Neural progenitor cell (in vitro differentiated cells): ENCODE measurements at places on chromosomes 5 and 9. TPM values are rescaled to one million over a fixed set of nuclear protein-coding genes. Genes with fewer than 3 reads are reported as not detected.

DNA sequence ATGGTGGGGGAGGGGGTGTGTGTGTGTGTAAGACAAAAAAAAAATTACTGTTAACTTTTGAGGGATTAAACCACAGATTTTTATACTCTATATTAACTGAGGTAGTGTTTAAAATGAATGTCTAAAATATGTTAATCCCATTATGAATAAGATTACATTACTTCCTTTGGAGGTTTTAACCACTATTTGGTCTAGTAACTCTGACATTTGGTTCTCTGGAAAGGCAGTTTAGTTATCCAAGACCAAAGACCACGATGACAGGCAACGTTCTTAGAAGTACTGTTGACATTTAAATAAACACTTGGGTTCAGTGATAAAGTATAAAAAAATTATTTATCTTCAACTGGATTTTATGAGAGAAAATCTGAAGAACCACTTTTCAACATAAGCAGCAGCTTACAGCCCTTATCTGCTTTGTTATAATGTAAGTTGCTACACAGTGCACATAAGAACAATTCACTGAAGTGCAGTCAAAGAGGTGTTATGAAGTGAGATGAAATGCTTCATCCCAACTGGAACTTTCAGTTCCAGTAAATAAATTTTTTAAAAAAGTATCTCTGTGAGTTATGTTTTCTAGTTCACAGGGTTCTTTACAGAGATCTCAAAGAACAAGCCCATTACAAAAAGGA lies 94.5 kb downstream of the OSMR start:
- no peak overlapping the region for H3K4me3 ChIP-seq
- no peak for DNase-seq
- no peak overlapping the region for H3K27ac ChIP-seq

GRCh38 chr5:149011084-149011483 lies 51.8 kb downstream of the SH3TC2 start:
- H3K27ac ChIP-seq, result no peak overlapping the region
- no peaks in the 10 kb centered on the region for H3K36me3 ChIP-seq
- H3K27me3 ChIP-seq, result no peaks in the 10 kb centered on the region
- no peak for DNase-seq
- no peak overlapping the region for H3K4me3 ChIP-seq
- no peaks in the 10 kb centered on the region for H3K4me1 ChIP-seq

DNA sequence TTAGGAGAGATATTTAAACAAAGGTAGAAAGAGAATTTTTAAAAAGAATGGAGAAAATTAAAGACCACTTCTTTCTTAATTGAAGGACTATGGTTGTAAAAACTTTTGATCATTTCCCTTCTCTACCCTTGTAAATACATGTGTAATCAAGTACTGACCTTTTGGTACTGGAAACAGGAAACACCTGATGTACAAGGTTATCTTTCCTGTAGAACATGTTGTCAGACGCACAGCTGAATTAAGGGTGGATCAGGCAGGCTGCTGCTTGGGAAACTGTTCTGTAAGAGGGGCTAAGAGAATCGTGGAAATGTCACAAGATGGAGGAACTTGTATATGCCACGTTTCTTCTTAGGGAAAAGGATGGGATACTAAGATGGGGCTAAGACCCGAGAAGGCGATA lies 341.6 kb downstream of the ZNF608 start:
- no peaks in the 10 kb centered on the region for H3K27me3 ChIP-seq
- no peaks in the 10 kb centered on the region for H3K36me3 ChIP-seq
- H3K27ac ChIP-seq, result no peak overlapping the region
- H3K4me1 ChIP-seq, result peaks cover 32% of the 10 kb centered on the region

DNA sequence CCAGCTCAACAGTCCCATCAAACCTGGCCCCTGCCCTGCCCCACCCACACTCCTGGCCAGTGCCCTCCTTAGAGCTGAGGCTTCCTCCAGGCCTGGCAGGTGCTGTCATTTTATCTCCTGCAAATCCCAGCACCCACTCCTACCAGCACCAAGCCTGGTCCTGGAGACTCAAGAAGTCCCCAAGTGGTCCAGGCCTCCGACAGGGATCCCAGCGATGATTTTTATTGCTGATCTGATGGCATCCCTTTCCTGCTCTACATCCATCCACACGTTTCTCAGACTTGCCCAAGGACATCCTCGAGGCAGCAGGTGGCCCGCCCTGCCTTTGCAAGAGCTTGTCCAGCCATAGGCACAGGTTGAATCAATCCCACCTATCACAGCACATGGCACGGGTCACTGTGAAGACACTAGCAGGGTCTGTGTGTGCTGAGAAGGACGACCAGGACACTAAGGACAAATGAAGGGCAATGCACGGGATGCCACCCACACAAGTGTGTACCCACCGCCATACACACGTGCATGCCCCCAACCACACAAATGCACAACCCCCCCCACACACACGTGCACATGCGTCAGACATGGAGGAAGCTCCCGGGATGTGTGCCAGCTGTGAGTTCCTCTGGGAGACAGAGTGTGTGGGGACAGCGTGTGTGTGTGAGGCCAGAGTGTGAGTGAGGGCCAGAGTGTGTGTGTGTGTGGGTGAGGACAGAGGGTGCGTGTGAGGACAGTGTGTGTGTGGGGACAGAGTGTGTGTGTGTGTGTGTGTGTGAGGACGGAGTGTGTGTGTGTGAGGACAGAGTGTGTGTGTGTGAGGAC lies 62.4 kb upstream of the UBAC1 start:
- H3K4me1 ChIP-seq, result peaks cover 7% of the 10 kb centered on the region
- H3K27me3 ChIP-seq, result no peaks in the 10 kb centered on the region
- H3K4me3 ChIP-seq, result no peak overlapping the region
- H3K27ac ChIP-seq, result no peak overlapping the region

Gene PCDHGC5
- 0.43 and 1.3 TPM in 2 replicates for total RNA-seq

Gene PDE8B
- 1.2 and 4.3 TPM in 2 replicates for total RNA-seq

DNA sequence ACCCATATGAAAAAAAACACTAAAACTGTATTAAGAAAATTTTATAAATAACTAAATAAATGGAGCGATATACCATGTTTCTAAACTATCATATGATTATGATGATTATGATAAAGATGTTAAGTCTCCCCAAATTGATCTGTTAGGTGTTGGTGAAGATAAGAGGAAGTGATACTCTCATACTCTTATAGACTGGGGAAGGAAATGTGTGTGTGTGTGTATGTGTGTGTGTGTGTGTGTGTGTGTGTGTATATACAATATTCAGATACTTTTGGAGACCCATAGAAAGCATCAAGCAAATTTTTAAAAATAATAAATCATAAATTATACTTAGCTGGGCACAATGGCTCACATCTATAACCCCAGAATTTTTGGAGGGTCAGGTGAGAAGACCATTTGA lies 62.9 kb downstream of the TMEM232 start:
- no peaks in the 10 kb centered on the region for H3K27me3 ChIP-seq
- no peak overlapping the region for H3K4me3 ChIP-seq
- peaks cover 15% of the 10 kb centered on the region for H3K4me1 ChIP-seq
- H3K27ac ChIP-seq, result no peak overlapping the region
- H3K36me3 ChIP-seq, result no peaks in the 10 kb centered on the region
- no peak for DNase-seq

DNA sequence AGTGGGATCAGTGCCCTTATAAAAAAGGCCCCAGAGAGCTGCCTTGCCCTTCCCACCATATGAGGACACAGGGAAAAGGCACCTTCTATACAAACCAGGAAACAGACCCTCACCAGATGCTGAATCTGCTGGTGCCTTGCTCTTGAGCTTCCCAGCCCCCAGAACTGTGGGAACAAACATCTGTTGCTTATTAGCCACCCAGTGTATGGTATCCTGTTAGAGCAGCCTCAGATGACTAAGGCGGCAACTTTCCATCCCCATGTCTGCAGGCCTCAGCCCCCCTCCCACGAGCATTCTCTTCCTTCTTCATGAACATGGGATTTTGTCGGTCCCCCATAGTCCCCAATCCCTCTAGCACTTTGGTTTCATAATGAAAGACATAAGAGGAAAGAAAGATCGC lies 202.5 kb upstream of the GAS1 start:
- H3K36me3 ChIP-seq, result no peaks in the 10 kb centered on the region
- peaks cover 46% of the 10 kb centered on the region for H3K27me3 ChIP-seq
- no peak overlapping the region for H3K4me3 ChIP-seq
- no peak overlapping the region for H3K27ac ChIP-seq

GRCh38 chr5:113660706-113661250 lies 147.3 kb downstream of the YTHDC2 start:
- no peak overlapping the region for H3K4me3 ChIP-seq
- no peaks in the 10 kb centered on the region for H3K27me3 ChIP-seq
- no peaks in the 10 kb centered on the region for H3K36me3 ChIP-seq
- DNase-seq, result no peak
- H3K27ac ChIP-seq, result no peak overlapping the region

- peaks cover 20% of the 10 kb centered on the region for H3K4me1 ChIP-seq
- no peaks in the 10 kb centered on the region for H3K36me3 ChIP-seq
- H3K27ac ChIP-seq, result no peak overlapping the region
Observed at GRCh38 chr5:20572614-20573013, 584.6 kb upstream of the CDH18 start.

- no peak overlapping the region for H3K27ac ChIP-seq
- H3K4me3 ChIP-seq, result no peak overlapping the region
- no peaks in the 10 kb centered on the region for H3K27me3 ChIP-seq
- no peaks in the 10 kb centered on the region for H3K36me3 ChIP-seq
- H3K4me1 ChIP-seq, result no peaks in the 10 kb centered on the region
Observed at GRCh38 chr9:96587338-96588315, 32.0 kb downstream of the CDC14B start.

Gene SLC6A7
- not detected in 2 replicates for total RNA-seq

- H3K27ac ChIP-seq, result no peak overlapping the region
- no peaks in the 10 kb centered on the region for H3K36me3 ChIP-seq
- no peak for DNase-seq
- H3K4me1 ChIP-seq, result peaks cover 24% of the 10 kb centered on the region
- H3K4me3 ChIP-seq, result no peak overlapping the region
Observed at GRCh38 chr5:137737349-137738131, 1.7 kb upstream of the KLHL3 start.

GRCh38 chr5:35926389-35927051 lies 11.9 kb downstream of the CAPSL start:
- no peak overlapping the region for H3K27ac ChIP-seq
- H3K36me3 ChIP-seq, result no peaks in the 10 kb centered on the region

Gene SLC1A3
- total RNA-seq, result 6.7 and 8.5 TPM in 2 replicates

DNA sequence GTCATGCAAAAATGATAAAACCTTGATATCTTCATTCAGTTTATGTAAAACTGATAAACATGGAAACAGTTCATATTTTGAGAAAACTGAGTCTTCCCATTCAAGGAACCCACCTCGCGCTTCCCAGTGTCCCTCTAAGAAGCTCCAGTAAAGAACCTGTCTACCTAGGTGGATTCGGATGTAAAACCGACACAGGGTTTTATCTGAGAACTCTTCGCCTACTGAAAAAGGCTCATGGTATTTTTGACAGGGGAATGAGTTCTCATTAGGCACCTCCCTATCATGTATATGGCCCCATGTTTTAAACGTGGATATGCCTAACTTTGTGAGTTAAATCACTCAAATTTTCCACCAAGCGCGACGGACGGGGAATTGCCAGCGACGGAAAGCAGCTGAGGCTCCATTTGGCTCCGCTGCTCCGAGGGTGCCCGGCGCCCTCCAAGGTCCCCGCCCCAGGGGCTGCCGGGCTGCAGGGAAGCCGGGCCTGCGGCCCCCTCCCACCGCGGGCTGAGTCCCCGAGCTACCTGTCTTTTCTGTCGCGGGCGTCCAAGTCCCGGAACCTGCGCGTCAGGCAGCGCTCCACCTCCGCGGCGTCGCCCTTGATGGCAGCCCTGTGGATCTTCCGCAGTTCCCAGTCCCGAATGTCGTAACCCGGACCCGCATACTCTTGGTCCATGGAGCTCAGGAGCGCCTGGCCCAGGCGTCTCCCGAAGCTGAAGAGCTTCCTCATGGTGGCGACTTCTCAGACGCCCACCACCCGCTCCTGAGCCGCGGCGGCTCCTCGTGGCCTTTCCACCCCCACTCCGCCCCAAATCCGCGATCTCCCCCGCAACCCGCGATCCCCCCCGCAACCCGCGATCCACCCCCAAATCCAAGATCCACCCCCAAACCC lies 594 bp downstream of the ANKRD18A start:
- H3K4me3 ChIP-seq, result peak overlapping the region; percentile 77
- H3K27ac ChIP-seq, result no peak overlapping the region
- H3K4me1 ChIP-seq, result peaks cover 12% of the 10 kb centered on the region
- peaks cover 50% of the 10 kb centered on the region for H3K27me3 ChIP-seq
- DNase-seq, result peak; percentile 52

Gene WNK2
- 6.2 and 16.7 TPM in 2 replicates for total RNA-seq

DNA sequence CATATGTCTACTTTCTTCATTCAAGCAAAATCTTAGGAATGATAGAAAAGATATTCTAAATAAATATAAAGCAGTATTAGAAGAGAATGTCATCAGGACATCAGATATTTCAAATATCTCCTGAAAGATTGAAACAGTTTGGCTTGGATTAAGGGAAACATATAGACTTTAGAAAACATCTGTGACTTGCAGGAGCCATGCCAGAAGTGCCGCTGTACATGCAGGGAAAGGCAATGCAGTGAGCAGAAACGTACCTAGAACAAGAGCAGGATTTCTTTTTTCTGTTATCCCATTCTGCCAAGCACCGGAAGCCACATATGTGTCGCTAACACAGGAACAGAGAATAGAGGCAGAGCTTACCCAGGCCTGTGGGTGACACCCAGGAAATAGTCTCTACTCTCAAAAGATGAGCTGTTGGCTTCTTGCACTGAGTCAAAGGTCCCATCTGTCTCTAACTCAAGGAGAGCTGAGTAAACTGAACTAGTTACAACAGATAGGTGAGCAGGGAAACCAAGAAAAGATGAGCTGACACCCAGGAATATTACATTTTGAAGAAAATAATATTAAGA lies 5.8 kb downstream of the ADAMTS19 start:
- peaks cover 8% of the 10 kb centered on the region for H3K4me1 ChIP-seq
- peaks cover 9% of the 10 kb centered on the region for H3K27me3 ChIP-seq
- no peak for DNase-seq
- no peaks in the 10 kb centered on the region for H3K36me3 ChIP-seq
- H3K4me3 ChIP-seq, result no peak overlapping the region

- H3K27me3 ChIP-seq, result no peaks in the 10 kb centered on the region
- DNase-seq, result no peak
- H3K4me3 ChIP-seq, result no peak overlapping the region
- H3K27ac ChIP-seq, result no peak overlapping the region
- peaks cover 15% of the 10 kb centered on the region for H3K4me1 ChIP-seq
Observed at GRCh38 chr5:158032246-158032645, 173.3 kb upstream of the CLINT1 start.

Gene KIF4B
- 0.12 TPM in 1 of 2 replicates, not detected in the other for total RNA-seq

Gene C5orf58
- not detected in 2 replicates for total RNA-seq

- DNase-seq, result no peak
- H3K27me3 ChIP-seq, result no peaks in the 10 kb centered on the region
- no peak overlapping the region for H3K4me3 ChIP-seq
- H3K27ac ChIP-seq, result no peak overlapping the region
- H3K4me1 ChIP-seq, result peaks cover 23% of the 10 kb centered on the region
Observed at GRCh38 chr9:125476645-125477044, 215.0 kb downstream of the GAPVD1 start.

- no peak overlapping the region for H3K27ac ChIP-seq
- no peak for DNase-seq
- H3K36me3 ChIP-seq, result no peaks in the 10 kb centered on the region
- H3K27me3 ChIP-seq, result no peaks in the 10 kb centered on the region
- H3K4me1 ChIP-seq, result peaks cover 13% of the 10 kb centered on the region
- H3K4me3 ChIP-seq, result no peak overlapping the region
Observed at GRCh38 chr9:122261469-122261881, 3.2 kb downstream of the RBM18 start.

- H3K4me3 ChIP-seq, result no peak overlapping the region
- H3K36me3 ChIP-seq, result no peaks in the 10 kb centered on the region
- no peak overlapping the region for H3K27ac ChIP-seq
- no peak for DNase-seq
- peaks cover 42% of the 10 kb centered on the region for H3K27me3 ChIP-seq
Observed at GRCh38 chr9:107635803-107636174, 146.2 kb upstream of the KLF4 start.
